Stimulated activated CD8-positive, alpha-beta memory T cell treated with anti-CD3 and anti-CD28 coated beads, Interleukin-4, amount 100 ng/mL, for 1 hour (primary cell): ENCODE measurements at places on chromosomes 7 and 10.

- no peak for DNase-seq
These were observed 15.8 kb downstream of the TBXAS1 start for GRCh38 chr7:139844779-139845442.

DNA sequence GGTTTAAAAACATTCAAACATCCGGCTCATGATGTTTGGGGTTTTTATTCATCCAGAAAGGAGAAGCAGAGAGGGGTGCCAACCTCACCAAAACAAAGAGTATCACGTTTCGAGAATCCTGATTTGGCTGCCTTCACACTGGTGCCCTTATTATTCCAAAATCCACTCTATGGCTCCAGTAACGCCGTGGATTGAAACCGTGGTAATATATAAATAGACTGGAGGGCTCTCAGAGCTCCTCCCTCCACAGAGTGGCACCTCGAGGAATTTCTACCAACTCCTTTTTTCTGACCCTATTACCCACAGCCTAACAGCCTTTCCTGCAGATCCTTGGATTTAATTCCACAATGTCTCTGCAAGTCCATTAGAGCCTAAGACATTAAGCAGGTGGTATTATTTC lies 353.6 kb downstream of the CRPPA start:
- no peak for DNase-seq

DNA sequence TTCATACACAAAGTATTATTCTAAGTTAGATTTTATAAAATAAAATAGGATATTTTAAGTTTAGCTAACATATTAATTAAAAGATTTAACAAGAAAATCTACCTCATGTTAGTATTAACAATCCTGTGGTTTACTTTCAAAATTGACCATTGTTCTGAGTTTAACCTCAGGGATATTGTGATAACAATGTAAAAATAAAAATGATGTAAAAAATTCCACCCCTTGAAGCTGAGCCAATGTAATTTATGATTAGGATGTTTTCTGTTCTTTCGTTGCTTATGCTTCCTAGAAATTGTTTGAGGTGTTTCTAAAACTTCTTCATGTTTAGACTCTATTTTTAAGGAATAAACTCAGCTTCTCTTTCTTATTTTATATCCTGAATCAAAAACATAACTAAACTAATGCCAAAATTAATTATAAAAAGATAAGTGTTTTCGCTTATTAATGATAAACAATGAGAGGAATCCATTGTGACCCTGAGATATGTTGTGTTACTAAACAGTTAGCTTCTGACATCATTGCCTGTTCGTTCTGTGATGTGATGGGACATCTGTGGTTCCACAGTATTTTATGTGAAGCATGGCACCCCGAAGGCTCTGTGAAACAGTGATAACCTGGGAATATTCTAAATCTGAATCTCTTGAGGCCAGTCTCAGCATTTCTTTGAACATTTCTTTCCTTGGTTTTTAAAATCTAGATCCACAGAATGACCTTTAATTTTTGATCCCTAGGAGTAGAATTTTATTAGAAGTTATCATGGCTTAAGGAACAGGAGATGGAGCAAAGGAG lies 340.8 kb downstream of the ARL4A start:
- no peak for DNase-seq

DNA sequence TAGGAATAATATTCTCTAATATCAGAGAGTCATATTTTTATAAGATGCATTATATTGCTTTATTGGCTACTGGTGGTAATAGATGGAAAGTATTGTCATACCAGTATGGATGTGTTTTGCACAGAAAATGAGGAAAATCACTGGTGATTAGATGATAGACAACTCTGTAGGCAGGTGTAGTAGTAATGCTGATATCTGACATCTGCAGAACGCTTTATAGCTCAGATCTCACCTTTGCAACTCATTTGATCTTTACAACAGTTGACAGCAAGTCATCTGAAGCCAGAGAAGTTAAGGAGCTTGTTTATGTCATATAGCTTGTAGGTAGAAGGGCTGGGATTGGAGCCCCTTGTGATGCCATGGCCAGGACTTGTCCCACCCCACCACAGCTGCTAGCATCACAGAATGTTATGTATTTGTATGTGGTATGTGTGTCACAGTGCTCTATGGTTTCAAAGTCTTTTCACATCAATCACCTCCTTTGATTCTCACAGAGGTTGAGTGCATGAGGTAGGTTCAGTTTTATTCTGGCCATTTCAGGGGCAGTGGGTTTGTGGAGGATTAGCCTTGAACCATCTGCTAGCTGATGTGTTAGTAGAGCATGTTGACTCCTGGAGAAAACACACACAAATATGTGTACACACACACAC lies 140.0 kb downstream of the SORCS3 start:
- DNase-seq: no peak

GRCh38 chr10:91196268-91197048 lies 24.0 kb upstream of the PCGF5 start:
- no peak for DNase-seq

DNA sequence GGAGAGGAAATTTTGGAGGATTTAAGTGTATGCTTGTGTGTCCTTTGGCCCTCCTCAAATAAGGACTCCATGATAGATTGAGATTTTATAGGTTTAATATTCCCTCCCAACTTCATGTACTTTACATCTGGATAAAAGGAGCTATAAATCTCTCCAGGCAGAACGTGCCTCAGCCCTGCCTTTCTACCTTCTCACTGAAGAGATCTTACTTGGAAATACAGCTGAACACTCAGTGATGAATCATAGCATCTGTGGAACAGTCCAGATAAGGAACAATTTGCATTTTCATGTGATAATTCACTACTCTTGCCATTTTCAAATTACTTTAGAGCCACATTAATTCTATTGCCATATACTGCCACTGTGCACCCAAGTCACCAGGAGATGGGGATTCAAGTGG lies 364.6 kb upstream of the PODXL start:
- no peak for DNase-seq
